ENCODE measurements at places on chromosomes 3 and 15.

GRCh38 chr3:66928252-66928651 lies 69.9 kb upstream of the KBTBD8 start:
- DNase-seq, result no peak

DNA sequence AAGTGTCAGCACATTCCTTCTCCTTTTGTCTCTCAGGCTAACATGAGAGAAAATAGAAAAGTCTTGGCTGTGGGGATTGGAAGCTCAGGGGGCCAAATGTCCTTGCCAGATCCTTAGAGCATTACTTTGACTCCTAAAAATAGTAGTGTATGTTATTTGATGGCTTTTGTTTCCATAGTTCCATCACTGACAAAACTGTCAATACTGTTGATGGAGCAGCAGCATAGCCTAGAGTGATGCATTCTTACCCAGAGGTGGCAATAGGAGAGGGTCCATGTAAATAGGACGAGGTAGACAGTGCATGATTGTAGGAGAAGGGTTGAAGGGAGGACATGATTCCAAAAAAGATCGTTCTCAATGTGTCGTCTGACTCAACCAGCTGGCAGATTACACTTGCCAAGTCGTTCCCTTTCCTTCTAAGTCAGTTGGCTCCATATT lies 282.7 kb upstream of the TPRG1 start:
- DNase-seq, result no peak

DNA sequence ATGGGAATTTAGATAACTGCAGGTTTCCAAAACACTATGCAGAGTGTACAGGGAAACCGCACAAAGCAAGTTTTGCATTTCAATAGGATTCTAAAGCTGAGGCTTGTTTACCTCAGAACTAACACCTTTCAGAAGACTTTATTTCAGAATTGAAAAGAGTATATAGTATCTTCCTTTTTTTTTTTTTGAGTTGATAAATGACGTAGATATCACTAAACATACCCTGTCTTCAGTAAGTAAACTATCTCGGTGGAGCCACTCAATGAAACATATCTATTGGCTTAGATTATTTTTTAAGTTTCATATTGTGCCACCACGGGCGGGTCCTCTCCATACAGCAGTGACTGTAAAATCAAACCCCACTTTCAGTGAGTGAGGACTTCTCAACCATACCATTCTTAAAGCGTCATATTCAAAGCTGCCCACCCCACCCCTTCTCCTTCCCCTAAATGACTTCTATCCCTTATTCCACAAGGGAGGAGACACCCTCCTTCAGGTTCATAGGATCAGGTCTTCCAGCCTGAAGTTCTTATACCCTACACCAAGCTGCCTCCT lies 2.0 kb upstream of the TBL1XR1 start:
- no peak for DNase-seq

GRCh38 chr3:189739378-189739777 lies 108.2 kb downstream of the TP63 start:
- DNase-seq, result no peak

DNA sequence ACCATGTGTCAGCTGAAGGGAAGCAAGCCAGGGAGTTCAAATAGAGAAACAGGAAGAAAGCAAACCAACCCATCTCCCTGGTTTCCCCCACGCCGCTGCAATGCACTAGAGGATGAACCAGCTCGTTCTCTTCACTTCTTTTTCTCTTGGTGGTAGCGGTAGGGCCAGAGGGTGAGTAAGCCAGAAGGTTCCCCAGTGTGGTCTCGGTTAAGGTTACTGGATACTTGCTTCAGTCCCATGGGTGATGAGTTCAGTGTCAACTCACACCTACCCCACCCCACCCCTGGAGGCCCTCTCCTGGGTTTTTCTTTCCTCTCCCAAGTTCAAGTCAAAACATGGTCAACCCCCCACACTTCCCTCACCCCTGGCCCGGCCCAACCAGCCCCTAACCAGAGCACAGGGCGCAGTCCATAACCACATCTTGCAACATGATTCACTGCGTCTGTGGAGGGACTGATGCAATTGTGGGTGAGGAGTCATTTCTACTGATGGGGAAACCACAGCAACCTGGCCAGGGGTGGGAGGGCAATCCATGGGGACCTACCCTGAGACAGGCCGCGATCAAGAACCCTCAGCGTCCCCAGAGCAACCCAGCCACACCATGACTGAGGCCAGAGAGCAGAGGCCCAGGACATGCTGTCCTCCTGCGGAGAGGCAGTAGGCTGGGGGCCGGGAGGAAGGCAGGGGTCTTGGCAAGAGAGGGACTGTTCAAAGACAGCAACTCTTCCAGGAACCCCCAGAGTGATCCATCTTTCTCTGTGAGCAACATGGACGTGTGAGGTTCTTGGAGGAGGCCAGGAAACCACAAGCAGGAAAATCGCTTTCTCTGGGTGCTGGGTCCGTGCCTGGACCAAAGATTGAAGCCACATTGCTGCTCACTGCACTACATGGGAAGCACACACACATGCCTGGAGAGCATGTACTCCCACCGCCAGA lies 276.6 kb downstream of the UACA start:
- no peak for DNase-seq

- no peak for DNase-seq
Observed at GRCh38 chr3:165158011-165158410, 38.2 kb downstream of the SLITRK3 start.

DNA sequence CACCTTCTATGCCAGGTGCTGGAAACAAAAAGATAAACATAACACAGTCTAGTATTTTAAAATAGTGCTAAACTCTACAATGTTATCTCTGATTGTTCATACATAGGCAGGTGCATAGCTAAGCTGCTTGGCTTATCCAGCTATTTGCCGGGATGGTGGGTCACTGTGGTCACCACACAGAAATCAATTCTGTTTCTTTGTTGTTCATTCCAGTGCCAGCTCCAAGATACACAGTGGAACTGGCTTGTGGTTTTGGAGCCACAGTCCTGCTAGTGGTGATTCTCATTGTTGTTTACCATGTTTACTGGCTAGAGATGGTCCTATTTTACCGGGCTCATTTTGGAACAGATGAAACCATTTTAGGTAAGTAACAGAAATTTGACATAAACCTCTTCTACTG lies 130.2 kb downstream of the IL1RAP start:
- no peak for DNase-seq

DNA sequence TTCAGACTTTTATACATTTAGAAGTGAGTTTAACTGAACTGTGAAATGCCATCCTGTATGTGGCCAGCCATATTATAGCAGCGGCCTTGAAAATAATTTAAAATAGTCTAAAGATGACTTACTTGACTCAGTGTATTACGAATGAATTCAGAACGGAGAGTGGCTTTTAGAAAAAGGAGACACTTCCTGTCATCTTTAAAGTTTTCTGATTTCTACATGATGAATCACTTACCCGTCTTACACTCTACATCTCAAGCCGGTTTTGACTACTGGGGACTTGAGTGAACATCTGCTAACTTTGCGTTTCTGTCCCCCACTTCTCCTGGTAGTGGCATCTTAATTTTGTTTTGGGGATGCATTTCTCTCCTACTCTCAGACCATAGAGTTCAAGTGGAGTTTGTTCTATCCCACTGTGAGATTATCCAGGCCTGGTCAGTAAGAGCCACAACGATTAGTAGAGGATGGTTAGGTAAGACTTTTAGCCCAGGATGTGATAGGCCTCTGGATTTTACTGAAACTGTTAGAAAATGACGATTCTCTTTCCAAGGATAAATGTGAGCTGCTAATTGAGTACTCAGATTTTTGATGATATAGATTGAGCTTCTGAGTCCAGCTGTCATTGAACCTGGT lies 175.4 kb upstream of the CADPS start:
- DNase-seq, result no peak

DNA sequence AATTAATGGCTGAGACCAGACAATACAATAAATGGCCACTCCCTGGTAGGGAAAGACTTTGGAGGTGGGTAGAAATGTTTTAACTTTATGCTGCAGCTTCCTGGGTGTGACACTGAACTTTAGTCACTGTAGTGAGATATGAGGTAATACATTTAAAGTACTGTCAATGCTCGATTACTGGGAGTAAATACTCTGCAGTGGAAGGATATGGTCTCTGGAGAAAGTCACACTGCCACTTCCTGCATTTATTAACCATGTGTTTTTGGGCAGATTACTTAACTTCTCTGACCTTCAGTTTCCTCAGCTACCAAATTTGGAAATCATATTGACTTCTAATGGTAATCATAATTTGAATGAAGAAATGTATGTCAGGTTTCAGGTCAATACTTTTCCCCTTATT lies 317.1 kb upstream of the TGFBR2 start:
- no peak for DNase-seq

DNA sequence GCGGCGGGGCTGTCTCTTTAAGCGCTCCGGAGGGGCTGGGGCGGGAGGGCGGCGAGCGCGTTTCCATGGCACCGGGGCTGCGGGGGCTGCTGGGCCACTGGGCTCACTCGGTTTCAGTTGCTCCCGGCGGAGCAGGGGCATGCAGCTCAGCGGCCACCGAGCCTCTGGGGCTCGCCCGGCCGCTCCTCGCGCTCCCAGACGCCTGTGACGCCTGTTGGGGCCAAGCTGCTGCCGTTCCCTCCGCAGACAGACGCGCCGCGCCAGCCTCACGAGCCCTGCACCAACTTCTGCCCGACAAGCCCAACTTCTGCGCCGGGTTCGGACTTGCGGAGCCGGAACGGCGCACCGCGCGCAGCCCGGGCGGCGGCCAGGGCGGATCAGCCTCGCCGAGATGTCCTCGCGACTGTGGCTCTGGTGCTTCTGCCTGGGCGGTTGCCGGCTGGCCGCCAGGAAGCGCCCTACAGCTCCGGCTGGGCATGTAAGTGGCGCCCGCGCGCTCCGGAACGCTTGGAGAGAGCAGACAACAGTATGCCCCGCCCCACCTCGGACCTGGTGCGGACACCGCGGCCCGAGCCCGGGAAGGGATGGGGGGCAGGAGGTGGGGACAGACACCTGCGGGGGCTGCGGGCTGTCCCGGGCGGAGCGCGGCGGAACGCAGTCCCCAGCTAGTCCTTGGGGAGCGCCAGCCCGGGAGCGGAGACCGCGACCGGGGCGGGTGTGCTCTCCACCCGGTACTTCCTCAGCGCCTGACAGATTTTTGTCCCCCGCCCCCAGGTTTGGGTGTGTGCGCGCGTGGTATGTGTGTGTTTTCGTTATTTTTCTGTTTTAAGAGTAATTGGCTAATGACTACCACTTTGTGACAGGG lies 154.1 kb upstream of the GOLIM4 start:
- peak; percentile 77 for DNase-seq

DNA sequence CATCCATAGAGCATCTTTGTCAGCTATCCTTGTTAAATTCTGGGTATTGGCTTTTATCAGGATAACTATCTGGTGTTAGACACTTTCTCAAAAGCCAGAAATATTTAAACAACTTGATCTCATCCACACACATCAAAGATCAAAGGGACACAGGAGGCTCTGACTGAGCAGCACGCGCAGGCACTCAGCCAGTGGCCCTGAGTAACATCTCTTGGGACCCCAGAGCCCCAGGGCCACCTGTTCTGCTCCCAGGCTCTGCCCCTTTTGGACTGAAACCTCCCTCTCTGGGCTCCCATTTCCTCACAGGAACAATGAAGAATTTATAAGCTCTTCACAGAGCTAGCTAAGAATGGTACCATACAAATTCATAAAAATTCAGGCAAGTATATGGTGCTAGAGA lies 16.1 kb downstream of the ATP10A start:
- DNase-seq, result no peak

- DNase-seq, result no peak
Observed at GRCh38 chr3:141114816-141115460, 63.8 kb downstream of the SPSB4 start.

- DNase-seq, result no peak
Observed at GRCh38 chr15:57290187-57290586, 86.1 kb upstream of the CGNL1 start.

- no peak for DNase-seq
Observed at GRCh38 chr15:28107904-28108275, 8.8 kb upstream of the OCA2 start.

GRCh38 chr15:45670091-45670490 lies 35.3 kb downstream of the SQOR start:
- DNase-seq, result no peak

GRCh38 chr3:74630602-74631001 lies 16.1 kb upstream of the CNTN3 start:
- no peak for DNase-seq

- DNase-seq, result no peak
Observed at GRCh38 chr15:48221885-48222284, 15.8 kb downstream of the SLC12A1 start.

DNA sequence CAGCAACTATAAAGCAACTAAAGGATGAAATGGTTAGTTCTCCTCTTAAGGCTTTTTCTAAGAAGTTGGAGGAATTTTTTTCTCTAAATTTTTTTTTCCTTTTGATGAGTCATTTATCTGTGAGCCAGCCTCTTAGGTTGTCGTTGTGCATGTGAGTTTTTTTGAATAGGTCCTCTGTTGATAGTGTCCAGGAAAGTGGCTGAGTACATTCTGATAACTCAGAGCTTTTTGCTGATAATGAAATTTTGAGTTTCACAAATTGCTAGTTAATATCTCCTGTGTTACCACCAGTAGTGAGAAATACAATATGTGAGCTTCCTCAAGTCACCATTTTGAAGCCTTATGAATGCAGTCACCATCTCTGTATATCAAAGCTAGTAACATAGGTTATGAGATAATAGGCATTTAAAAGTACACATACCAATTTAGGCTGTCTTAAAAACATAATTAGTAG lies 7.1 kb upstream of the LXN start:
- DNase-seq, result no peak

- DNase-seq, result no peak
Observed at GRCh38 chr3:33114622-33115023, 809 bp downstream of the CRTAP start.

- DNase-seq, result no peak
Observed at GRCh38 chr3:159897331-159898075, 91.1 kb upstream of the IL12A start.

- peak; percentile 56 for DNase-seq
Observed at GRCh38 chr3:12405432-12406272, 78.6 kb upstream of the TSEN2 start.

DNA sequence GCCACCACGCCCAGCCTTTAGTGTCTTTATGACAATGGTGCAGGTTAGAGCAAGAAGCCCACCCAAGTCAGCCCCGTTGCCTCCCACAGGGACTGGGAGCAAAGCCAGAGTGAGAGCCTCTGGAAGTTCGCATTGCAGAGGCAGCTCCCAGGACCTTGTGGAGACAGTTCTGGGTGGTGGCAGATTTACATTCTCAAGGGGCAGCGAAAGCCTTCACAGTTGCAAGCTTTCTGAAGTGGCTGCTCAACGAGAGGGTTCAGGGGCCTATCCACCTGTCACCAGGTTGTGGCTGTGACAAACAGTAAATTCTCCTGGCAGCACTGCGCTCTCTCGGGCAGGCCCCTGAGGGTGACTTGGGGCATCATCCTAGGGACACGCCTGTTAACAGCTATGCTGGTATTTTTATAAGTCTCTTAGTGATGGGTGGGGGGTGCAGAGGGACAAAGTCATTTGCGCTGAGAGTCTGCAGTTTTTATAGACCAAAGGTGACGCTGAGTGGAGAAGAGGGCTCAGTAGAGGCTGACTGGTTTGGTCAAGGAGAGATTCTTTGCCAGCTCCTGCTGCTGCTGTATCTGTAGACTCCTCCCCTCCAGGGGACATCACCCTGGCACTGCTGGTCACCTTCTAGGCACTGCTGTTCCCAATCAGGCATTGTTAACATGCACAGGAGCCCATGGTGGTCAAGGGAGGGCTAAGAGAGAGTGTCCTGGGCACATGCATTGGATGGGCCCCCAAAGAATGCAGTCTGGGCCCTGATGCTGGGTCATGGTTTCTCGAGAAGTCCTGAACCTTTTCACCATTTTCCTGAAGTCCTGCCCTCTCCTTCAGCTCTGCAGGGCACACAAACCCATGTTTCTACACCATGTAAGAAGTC lies 57.5 kb upstream of the KLF13 start:
- DNase-seq, result peak; percentile 87
